NCI-H187 (cell line): ENCODE measurements at places on chromosomes 4 and X.
A peak's percentile ranks its signal among the peaks of the same experiment; 100 is the strongest.

GRCh38 chr4:113603911-113604310, 157.6 kb downstream of the CAMK2D start:
- no peak for DNase-seq

- DNase-seq: no peak
These were observed 4.6 kb downstream of the RAB33A start for GRCh38 chrX:130176354-130176776.

GRCh38 chr4:165077034-165077578, 23.4 kb downstream of the TRIM75 start:
- no peak for DNase-seq

DNA sequence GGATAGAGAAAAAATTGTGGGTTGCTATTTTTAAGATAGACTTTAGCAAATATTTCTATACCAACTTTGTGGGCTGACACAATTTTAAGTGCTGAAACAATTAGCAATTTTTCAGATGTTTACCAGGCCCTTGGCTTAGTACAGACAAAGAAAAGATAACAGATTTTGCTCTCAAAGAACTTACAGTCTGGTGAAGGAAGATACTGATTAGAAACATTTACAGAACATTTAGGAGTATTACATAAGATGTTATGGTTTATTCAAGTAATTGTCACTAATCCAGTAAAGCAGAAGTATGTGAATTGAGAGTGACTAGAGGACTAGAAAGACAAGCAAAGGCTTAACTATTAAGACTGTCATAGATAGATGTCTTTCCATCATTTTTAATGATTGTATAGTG, 35.3 kb upstream of the NDUFC1 start:
- DNase-seq: no peak

DNA sequence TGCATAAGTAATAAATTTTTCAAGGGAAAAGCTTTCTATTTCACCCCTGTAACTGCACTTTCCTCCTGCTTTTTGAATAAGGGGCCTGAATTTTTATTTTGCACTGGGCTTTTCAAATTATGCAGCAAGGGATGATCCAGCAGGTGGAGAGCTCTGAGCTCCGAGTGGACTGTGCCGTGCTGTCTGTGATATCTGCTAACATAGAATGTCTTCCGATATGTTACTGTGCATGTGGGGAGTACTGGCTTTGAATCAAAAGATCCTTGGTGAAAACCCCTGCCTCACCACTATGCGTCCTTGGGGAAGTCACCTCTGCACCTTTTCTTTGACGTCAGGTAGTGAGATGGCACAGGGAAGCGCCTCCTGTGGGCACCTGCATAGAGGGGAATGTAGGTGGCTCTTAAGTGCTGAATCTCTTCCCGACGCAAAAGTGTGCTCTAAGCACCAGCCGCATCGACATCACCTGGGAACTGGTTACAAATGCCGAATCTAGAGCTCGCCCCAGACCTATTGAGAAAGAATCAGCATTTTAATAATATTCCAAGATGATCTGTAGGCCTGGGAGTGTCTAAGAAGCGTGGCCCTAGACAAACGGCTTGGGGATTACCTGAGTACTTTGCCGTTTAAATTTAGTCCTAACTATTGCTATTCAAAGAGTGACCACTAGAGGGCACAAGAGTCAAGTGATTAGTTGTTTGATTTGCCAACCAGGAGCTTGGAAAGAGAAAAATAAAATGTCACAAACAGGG, 19.2 kb upstream of the WFS1 start:
- DNase-seq: peak; percentile 57

DNA sequence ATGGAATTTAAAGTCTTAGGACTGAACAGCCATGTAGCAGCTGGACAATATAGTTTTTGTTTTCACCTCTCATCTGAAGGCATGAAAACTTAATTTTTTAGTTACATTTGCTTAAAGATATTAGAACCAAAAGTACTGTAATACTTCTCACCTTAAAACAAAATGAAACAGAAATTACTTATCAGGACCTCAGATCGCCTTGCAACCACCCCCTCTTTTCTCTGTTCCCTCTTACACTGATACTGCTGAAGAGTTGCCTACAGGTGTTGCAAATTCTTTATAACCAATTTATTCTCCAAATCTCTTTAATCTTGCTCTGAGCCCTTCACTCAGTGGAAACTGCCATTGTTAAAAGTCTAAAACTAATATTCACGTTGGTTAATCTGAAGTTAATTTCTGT, 145.0 kb downstream of the SPCS3 start:
- DNase-seq: no peak

- DNase-seq: no peak
These were observed 21.9 kb downstream of the ATP2B3 start for GRCh38 chrX:153539171-153539978.

- DNase-seq: no peak
These were observed 22.6 kb downstream of the WDR1 start for GRCh38 chr4:10093801-10094552.
